ENCODE measurements at places on chromosomes 7 and 10.

- no peak for DNase-seq
Measured at GRCh38 chr7:106246902-106247711, 37.7 kb downstream of the NAMPT start.

DNA sequence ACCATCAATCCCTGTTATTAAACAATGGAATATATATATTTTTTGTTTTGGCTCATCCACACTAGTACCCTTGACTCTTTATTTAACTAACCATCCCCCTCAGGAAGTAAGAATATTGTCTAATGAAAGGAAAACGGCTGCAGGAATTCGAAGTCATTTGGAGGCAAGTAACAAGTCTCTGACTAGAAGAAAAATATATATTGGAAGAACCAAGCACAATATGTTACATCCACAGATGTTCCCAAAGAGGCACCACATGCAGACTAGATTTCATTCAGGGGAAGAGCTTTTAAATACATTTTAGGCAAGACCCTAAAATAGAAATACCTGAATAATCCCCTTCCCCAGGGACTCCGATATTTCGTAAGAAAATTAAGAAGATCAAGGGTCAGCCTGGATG, 104.5 kb downstream of the GRM3 start:
- DNase-seq: no peak

- DNase-seq: no peak
Measured at GRCh38 chr7:134415700-134416099, 43.2 kb downstream of the AKR1B1 start.

GRCh38 chr10:124628676-124629021, 115.5 kb downstream of the FAM53B start:
- DNase-seq: no peak

DNA sequence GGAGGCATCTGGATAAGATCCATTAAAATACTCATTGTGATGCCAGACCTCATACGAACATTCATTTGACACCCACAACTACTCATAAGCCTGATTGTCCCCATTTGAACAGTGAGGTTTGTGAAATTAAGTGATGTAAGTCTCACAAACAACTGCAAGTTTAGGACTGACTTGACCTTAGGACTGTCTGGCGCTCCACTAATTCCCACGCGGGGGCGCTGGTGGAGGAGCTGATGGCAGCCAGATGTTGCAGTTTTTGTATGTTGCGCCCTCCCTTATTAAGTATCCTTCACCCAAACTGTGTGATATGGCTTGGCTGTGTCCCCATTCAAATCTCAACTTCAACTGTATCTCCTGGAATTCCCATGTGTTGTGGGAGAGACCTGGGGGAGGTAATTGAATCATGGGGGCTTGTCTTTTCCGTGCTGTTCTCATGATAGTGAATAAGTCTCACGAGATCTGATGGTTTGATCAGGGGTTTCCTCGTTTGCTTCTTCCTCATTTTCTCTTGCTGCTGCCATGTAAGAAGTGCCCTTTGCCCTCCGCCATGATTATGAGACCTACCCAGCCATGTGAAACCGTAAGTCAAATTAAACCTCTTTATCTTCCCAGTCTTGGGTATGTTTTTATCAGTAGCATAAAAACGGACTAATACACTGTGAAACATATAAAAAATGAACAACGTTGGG, 20.3 kb upstream of the TIAL1 start:
- no peak for DNase-seq
